ENCODE measurements at places on chromosomes 16 and 17.

GRCh38 chr17:58020401-58020800 is 13.4 kb upstream of the SRSF1 start:
- DNase-seq, result no peak

DNA sequence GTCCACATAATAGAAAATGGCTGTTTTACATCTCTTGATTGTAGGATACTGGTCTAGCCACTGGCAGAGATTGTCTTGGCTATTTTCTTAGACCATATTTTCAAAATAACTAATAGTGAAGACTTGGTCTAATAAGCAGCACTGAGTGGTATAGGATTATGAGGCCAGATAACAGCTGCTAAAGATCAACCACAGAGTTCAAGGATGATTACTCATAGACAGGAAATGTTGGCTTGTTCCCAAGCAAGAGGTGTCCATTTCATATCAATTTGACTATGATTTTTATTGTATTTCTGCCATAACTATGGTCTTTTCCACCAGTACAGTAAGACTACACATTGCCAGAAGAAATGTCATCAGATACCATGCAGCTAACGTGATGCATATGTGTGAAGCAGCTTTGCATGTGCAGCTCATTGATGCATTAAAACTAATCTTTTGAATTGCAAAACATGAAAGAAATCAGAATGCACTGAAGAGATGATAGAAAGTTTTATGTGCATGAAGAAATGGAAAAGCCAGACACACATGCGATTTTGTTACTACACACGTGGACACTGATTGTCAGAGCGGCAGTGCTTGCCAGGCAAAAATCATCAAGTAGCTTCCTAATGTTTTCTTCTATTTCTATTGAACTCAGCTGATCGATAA is 693.3 kb downstream of the CDH11 start:
- DNase-seq, result no peak

- no peak for DNase-seq
Observed at GRCh38 chr17:57545731-57546342, 199.3 kb downstream of the CCDC182 start.

DNA sequence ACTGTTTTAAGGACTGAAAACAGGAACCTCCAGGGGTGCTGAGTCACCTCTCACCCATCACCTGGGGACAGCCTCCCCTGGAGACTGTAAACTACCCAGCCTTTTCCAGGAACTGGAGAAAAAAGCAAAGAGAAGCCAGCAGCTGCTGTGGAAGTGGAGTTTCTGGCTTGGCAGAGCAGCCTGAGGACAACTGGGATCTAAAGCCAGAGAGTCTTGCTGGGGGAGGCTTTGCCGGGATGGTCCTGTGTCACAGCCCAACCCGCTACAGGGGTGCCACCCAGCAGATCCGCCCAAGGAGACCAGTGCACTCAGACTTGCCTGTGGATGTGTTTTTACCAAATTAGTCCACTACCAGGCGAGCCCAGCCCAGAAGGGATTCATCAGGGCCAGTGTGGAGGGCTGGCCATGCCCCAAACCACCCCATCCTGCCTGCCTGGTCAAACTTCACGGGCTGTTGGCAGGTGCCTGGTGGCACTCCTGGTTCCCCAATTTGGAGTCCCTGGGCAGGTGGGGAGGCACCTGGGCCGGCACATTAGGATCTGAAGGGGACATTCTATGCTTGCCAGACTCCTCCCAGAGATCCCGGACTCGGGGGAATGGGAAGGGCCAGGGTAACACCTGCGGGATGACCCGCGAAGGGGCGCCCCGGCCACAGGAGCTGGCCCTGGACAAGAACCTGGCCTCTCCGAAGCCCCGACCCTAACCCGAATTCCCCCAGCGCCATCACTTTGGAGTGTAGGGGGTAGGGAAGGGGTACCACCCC is 771 bp downstream of the MSRB1 start:
- no peak for DNase-seq

GRCh38 chr16:58085584-58086251 is 43.5 kb downstream of the CFAP20 start:
- no peak for DNase-seq

GRCh38 chr16:89455178-89455577 is 35.2 kb downstream of the ANKRD11 start:
- DNase-seq, result no peak

DNA sequence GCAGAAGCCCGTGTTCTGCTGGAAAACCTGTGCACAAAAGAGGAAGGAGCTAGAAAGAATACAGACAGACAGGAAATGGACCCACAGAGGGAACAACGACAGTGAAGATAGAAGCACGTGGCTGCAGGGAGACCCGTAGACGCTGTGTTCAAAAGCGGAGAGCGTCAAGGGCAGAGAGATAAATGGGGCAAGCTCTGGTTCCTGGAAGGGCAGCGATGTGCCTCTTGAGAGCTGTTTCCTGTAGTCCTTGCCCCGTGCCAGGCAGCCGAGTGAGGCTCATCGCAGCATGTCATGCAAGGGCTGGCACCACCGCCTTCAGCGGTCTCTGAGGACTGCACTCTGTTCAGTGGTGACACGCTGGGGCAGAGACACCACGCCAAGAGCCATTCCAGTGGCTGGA is 43.6 kb upstream of the CACNG5 start:
- DNase-seq, result no peak

GRCh38 chr16:47236716-47237115 is 93.0 kb upstream of the NETO2 start:
- no peak for DNase-seq

- no peak for DNase-seq
Observed at GRCh38 chr17:28071891-28072606, 29.6 kb downstream of the NLK start.

- DNase-seq, result peak; percentile 39
Observed at GRCh38 chr17:38867179-38867967, 2.5 kb upstream of the LASP1 start.

DNA sequence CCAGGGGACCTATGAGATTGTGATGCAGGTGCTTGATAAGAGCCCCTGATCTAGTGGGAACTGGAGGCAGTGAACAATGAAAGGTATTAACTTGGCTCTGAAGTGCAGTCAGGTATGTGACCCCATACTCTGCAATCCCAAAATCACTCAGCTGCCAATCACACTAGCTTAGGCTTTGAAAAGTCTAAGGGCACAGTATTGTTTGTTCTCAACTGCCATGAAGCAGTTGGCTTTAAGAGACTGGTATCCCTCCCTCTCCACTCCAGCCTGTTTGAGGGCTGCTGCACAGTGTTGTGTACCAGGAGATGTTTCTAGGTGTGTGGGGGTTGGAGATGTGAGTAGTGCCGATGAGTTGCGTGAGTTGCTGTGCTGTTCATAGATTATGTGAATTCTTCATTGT is 2.4 kb downstream of the YPEL2 start:
- no peak for DNase-seq

- no peak for DNase-seq
Observed at GRCh38 chr17:6591599-6592158, 35.3 kb upstream of the PITPNM3 start.

DNA sequence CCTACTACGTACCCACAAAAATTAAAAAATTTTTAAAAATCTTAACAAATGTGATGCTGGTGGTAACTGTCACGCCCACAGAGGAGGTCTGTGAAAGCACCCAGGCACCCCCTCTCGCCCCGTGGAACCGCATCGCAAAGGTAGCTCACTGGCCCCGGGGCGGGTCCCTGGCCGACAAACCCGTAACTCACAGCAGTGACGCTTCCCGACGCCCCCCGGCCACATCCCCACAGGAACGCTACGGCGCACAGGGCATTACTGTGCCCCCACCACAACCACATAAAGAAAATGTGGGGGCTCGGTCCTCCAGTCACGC is 366 bp downstream of the ANKS3 start:
- DNase-seq, result no peak

DNA sequence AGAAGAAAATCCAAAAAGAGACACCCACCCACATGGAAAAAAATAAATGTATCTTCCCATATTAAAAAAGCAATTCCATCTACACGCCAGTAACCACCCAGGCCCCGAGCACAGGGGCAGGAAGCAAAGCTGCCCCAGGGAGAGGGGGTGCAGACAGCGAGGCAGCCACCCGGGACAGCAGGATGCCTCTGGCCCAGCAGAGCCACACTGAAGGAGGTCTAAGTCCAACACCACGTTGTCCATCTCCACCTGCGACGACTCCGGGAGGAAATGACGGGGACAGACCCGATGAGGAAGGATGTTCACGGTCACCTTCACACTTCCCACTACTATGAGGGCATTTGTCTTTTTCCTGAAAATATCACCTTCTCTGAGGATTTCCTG is 14.4 kb upstream of the CYTH1 start:
- DNase-seq, result no peak
